ENCODE measurements at places on chromosomes 5 and 9. TPM values are rescaled to one million over a fixed set of nuclear protein-coding genes. Genes with fewer than 3 reads are reported as not detected.

GRCh38 chr5:168877132-168877892, 298.1 kb upstream of the PANK3 start:
- DNase-seq = no peak

Gene AGPAT2
- 57.9 TPM for total RNA-seq

Gene FOXD4L6
- total RNA-seq = not detected

Gene ELAVL2
- not detected for total RNA-seq

DNA sequence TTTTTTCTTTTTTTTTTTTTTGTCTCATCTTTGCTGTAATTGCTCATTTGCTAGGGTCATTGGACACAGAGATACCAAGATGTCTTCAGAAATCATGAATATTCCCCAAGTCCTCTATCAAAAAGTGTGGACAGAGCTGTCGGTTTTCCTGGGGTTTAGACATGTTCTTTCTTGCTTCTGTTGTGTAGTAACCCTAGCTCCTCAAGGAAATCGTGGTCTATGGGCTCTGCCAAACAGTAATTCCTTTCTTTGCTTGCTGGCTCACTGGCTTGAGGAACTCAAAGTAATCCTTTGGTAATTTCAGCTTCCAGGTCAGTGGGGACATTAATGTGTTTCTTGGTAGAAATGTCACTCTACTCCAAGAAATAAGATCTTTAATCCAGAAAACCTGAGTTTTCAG, 101.7 kb downstream of the TMC1 start:
- DNase-seq = no peak

DNA sequence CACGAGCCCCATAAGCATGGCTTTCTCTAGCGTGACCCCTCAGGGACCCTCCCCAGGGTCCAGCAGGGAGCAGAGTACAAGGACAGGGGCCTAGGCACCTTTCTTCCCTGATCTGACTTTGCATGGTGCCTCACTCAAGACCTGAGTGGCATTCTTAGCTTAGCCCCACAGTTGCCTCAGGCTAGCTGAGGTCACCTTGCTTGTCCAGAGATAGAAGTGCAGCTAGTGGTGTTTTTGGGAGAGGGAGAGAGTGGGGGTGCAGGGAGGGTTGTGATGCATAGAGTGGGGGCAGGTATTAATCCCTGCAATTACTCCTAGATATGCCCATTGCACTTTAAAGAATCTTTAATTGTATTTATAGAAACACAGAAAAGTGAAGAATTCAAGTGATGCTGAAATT, 8.4 kb upstream of the TRIO start:
- DNase-seq = no peak

GRCh38 chr5:132485641-132486317, 4.8 kb downstream of the IRF1 start:
- DNase-seq = no peak

Gene FRMD3
- 98.9 TPM for total RNA-seq

- DNase-seq = no peak
Observed at GRCh38 chr9:26262421-26263107, 584.3 kb upstream of the TUSC1 start.

- no peak for DNase-seq
Observed at GRCh38 chr5:155689406-155689805, 637.6 kb upstream of the SGCD start.

DNA sequence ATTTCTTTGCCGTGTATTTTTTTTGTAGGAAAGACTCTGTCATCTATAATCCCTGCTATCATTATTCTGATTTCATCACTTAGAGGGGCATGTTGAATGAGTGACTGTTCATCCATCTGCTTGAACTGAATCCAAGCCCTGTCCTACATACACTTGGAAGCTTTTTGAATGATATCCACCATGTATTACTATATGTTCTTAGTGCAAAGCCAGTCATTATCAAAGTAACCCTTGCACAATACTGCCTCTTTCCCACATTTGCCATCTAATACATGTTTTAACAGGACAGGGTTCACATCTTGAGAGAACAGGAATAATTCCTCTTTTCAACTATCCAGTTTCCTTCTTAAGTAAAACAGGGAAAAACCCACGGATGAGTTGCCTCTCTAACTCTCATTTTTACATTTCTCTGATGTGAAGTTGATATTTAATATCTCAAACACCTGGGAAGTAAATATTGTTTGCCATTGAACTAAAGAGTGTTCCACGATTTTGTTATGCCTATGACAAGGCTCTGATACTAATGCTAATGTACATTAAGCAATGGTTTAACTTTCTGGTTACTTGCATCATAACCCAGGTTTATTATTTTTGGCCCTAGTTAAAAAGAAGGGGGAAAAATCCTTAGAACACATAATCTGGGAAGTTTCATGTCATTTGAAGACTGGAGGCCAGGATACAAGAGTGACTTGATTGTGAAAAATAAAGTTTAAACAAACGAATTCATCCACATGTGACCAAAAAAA, 103.7 kb upstream of the TARS1 start:
- no peak for DNase-seq

DNA sequence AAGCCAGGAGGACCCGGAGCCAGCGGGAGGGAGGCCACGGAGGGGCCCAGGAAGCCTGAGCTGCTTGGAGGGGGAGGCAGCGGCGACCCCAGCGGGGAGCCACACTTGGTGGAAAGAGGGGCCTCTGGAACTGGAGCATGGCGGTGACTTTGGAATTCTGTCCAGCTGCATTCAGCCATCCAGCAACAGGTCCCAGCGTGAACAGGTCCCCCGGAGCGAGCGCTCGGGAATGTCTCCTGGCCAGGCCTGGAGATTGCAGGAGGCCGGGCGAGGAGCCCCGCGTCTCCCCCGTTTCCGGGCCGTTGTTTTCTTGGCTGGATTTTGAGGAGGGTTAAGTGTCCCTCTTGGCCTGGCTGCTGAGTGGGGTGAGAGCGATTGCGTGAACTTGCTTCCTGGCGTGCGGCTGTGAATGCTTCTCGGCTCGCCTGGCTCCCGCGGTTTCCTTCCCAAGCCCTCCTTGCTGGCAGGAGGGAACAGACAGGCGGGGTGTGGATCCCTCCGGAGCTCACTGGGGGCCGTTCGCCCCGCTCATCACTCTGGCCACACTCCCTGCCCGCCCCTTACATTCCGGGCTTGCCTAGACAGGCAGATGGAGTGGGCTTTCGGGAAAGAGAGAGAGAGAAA, 125.3 kb upstream of the IRX4 start:
- DNase-seq = no peak

DNA sequence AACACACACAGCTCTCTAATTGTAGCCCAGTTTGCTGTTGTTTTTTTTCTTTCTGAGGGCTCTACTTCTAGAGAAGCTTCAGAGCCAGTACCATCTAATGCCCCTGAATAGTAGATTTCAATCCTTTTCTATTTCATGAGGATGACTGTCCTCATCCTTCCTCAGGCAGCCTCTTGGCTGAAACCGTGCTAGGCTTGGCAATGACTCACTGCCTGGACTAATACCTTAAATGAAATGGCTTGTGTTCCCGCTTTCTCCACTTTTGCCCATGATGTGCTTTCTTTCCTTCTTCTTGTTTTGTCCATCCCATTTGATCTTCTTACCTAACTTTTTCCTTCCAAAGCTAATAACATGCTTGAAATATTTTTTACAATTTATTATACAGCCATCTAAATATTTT, 80.1 kb downstream of the ITGA1 start:
- DNase-seq = no peak

GRCh38 chr5:150075233-150075632, 11.1 kb downstream of the CSF1R start:
- no peak for DNase-seq

Gene KIF4B
- total RNA-seq = not detected

DNA sequence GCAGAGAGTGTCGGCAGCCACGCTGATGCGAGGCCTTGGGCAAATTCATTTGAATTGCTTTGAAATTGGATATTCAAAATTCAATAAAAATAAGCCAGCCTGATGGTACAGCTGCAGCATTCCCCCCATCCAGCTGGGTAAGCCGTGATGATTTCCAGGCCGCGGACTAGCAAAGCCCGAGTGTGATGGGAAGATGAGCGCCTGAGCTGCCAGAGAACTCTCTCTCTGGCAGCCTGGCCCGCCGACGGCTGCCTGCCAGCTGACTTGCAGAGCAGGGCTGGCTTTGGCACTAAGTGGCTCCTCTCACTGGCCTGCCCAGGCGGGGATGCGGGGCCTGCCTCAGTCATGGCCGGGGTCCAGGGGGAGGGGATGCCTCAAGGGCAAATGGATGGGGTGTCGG, 268.3 kb upstream of the WWC1 start:
- peak; percentile 77 for DNase-seq

Gene MRPL41
- 244 TPM for total RNA-seq

GRCh38 chr9:23826120-23826629, at the start of gene ELAVL2:
Gene ELAVL2, minus strand, starts transcription at chr9:23826240. Its CDS starts 64,006 bp downstream, at chr9:23762234.
- peak; percentile 90 for DNase-seq

DNA sequence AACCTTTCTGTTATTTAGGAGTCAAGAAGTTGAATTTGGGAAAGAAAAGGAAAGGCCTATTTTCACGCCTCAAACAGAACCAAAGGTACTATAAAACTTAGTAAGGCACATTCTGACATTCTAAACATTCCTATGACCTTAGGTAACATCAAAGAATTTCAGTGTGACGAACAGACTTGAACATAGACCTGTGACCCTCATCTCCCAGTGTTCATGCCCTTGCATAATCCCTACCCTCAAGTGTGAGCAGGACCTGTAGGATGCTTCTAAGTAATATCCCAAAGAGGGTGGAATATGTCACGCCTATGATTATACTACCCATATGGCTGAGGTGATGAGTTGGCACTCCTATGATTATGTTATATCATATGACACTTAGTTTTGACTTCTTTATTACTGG, 540.9 kb downstream of the KIF4B start:
- DNase-seq = no peak

DNA sequence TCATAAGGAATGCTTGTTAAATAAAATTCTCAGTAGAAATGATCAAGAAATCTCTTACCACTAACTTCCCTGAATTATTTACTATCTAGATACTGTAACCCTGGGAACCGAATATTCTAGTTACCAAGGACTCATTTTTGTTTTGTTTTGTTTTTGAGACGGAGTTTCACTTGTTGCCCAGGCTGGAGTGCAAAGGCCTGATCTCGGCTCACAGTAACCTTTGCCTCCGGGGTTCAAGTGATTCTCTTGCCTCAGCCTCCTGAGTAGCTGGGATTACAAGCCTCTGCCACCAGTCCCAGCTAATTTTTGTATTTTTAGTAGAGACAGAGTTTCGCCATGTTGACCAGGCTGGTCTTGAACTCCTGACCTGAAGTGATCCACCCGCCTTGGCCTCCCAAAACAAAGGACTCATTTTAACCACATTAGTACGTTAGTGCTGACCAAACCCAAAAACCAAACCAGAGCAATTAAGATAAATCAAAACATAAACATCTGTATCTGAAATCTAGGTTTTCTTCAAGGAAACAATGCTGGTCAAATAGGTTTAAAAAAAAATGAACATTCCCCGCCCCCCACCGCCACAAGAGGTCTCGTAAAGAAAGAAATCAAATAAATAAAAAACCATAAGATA, 3.7 kb downstream of the TXN start:
- no peak for DNase-seq

DNA sequence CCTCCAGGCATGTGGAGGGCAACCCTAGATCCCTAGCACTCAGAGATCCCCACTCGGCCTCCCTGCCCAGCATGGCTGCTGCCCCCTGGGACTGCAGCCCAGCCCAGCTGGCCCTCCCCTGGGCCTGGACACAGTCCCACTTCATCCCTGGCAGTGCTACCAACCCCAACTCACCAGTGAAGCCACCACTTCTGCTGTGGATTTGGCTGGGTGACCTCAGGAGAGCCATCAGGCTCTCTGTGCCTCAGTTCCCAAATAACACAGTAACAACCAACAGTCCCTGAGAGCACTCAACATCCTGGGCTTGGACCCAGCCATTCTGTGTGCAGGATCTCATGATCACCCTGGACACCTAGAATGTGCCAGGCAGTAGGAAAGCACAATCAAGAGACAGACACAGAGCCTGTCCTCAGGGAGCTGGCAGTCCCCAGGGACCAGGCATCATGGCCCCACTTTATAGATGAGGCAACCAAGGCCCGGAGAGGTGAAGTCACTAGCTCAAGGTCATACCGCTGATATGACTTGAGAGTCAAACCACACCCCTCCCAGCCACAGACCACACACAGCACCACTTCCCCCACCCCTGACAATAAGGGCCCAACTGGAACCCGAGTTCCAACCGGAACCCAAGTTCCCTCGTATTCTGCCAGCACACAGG, 4.7 kb upstream of the PSMB7 start:
- DNase-seq = no peak

Gene TRAF2
- total RNA-seq = 12.6 TPM

DNA sequence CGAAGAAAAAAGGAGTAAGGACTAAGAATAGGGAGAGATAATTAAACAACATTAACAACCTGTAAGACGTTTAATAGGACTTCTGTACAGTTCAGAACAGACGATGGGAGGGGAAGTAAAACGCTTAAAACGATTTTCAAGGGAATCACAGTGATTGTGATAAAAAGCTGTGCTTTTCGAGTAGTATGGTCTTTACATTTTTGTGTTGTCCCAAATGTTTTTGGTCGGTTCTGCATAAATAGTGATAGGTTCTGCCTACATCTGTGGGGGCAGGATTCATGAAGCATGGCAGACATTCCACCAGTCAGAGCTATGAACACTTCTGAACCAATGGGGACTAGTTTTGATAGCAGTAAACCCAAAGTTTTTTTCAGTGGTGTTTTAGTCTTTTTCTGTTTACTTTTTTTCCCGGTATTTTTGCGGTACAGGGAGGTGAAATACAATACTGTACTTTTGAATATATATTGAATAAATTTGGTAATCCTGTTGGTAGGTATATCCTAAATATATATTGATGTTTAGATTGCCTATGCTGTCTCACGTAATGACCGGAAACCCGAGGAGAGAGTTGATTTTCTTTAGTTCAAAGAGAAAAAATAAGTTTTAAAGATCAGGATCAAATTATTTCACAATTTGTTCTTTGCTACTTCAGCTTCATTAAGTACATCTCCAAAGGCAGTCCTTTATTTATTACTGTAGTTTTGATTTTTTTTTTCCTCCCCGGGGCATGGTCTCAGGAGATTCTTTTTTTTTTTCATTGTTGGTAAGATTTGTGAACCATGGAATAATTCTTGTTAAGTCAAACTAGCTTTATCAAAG, 1.3 kb downstream of the ERBIN start:
- DNase-seq = no peak

GRCh38 chr9:68560071-68560844, 19.6 kb upstream of the TMEM252 start:
- peak; percentile 73 for DNase-seq

Gene PCDHAC1
- total RNA-seq = 0.11 TPM

Gene TBCA
- 122 TPM for total RNA-seq

DNA sequence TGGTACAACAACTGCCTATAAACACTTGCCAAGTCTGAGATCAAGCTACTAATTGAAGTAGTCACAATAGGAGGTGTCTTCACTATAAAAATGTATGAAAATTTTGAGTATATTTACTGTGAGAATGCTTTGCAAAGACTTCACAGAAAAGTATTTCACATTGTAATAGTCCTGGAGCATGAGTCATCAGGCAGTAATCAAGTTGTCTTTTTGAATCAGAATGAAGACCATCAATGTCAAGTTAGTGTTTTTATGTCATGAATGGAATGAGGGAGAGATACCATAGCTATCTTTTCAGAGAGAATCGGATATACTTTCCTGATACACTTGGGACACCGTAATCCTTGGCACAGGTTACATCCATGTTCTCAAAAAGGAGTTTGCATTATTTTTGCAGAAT, 466.9 kb upstream of the ARRDC3 start:
- no peak for DNase-seq

- DNase-seq = no peak
Observed at GRCh38 chr5:3155717-3156116, 404.2 kb upstream of the IRX2 start.

- no peak for DNase-seq
Observed at GRCh38 chr9:70429899-70430298, 15.4 kb upstream of the KLF9 start.

Gene TMEM171
- total RNA-seq = not detected

Gene FBN2
- 23.8 TPM for total RNA-seq

Gene ADAMTS12
- 2.1 TPM for total RNA-seq

GRCh38 chr9:87113874-87114273, 166.6 kb upstream of the GAS1 start:
- no peak for DNase-seq

Measured in Right ventricle myocardium inferior (tissue), 1 donor.